CD4-positive, alpha-beta memory T cell (primary cell): ENCODE measurements at places on chromosomes 11 and 22.
A peak's percentile ranks its signal among the peaks of the same experiment; 100 is the strongest.

GRCh38 chr11:2175659-2176058, 4.0 kb upstream of the TH start:
- no peak for DNase-seq

DNA sequence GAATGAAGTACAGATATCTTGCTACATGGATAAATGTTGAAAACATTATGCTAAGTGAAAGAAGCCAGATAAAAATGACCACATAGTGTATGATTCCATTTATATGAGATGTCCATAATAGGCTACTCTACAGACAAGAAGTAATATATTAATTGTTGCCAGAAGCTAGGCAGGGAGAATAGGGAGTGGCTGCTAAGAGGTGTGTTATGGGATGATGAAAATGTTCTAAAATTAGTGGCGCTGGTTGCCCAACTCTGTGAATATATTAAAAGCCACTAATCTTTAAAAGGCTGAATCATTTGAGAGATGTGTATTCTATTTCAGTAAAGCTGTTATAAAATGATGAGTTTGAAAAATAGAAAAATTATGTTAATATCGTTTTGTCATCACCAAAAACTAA, 144.4 kb downstream of the NCAM1 start:
- DNase-seq = no peak

DNA sequence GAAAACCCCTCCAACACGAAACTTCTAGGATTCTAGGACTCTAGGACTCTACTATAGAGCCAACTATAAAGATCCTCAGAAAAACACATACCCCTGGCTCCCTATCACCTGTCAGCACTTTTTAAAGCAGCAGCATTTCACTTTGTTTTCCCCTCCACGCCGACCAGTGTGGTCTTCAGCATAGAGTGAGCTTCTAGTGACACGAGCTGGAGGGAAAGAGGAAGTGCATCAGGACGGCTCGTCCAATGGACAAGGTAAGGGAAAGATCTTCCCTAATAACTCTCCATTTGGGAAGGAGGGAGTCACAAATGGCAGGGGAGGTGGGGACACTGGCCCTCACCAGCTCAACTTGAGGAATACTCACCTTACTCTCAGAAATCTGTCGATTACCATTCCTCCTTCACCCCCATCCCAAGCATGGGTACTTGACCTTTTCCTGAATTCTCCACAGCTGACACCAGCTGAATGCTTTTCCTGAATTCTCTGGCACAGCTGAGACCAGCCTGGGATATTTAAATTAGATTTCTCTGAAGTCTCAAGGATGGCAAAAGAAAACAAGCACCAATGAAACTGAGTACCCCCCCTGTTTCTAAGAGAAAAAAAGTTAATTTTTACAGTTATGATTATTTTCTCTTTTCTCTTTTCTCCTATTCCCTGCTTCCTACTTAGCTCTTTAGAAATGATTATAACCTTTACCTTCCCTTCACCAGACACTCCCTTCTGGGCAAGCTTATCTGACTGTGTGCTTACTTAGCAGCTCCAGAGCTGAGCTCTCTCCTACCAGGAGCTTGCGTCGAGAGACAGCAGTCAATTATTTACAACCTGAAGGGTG, 33.3 kb upstream of the NNMT start:
- no peak for DNase-seq

DNA sequence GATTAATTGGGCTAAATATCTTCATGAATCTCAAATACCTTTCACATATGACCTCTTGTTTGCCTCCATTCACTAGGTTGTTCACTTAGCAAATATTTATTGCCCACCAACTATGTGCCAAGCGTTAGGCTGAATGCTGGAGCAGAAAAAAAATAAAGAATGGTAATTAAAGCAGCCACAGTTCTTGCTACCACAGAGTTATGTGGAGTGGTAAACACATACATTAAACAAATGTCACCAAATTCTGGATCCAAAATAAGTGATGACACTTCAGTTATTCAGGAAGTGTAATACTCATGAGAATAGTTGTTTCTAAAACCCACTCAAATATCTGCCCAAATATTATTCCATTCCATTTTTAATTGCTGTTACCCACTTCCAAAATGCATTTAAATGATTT, 128.4 kb downstream of the GRIA4 start:
- DNase-seq = no peak

DNA sequence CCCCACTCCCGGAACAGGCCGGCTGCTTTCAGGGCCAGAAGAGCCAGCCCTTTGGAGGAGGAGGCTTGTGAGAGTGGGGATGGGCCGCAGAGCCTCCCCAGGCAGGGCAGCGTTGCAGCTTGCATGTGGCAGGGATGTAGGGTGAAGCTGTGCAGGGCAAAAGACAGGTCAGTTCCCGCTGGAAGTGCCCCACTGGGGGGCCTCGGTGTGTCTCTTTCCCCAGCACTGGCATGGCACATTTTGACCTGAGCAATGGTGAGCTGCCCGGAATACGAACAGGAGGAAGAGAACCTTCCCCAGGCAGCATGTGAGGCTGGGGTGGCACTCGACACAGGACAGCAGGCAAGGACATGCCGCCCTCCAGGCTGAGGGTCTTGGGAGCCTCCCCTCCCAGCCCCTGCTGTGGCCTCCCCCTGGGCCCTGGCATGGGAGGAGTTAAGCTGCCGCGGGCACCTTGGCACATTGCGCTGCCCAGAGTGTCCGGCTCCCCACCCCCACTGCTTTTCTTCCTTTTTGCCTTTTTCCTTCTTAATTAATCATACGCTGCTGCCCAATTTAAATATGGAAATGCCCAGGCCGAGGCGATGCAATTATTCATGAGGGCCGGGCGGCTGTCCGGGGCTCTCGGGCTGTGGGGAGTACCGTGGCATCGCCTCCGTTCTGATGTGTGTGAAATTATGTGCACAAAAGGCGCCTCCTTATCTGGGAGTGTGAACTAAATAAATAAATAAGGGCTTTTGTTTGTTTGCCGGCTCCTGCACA, 76.0 kb upstream of the WNT7B start:
- DNase-seq = no peak

GRCh38 chr11:103652013-103652412, 384.4 kb upstream of the DDI1 start:
- no peak for DNase-seq

- no peak for DNase-seq
Measured at GRCh38 chr11:67270256-67271204, 4.3 kb downstream of the GRK2 start.

- peak; percentile 32 for DNase-seq
Measured at GRCh38 chr11:4539603-4540219, 5.3 kb upstream of the OR52M1 start.

- DNase-seq = no peak
Measured at GRCh38 chr22:36926721-36927435, 13.4 kb downstream of the CSF2RB start.

GRCh38 chr22:35746946-35747703, 29.5 kb downstream of the APOL5 start:
- no peak for DNase-seq

- DNase-seq = peak; percentile 45
Measured at GRCh38 chr22:20741634-20742581, 32.0 kb upstream of the SERPIND1 start.

GRCh38 chr11:17392872-17393271, 4.4 kb upstream of the KCNJ11 start:
- no peak for DNase-seq
